ENCODE measurements at places on chromosomes 3 and 15. TPM values are rescaled to one million over a fixed set of nuclear protein-coding genes. Genes with fewer than 3 reads are reported as not detected.

Gene CXCR6
- total RNA-seq, result 0.76 TPM

Gene GOLGA8J
- total RNA-seq, result 0.23 TPM

Gene MESP2
- total RNA-seq, result 0.12 TPM

DNA sequence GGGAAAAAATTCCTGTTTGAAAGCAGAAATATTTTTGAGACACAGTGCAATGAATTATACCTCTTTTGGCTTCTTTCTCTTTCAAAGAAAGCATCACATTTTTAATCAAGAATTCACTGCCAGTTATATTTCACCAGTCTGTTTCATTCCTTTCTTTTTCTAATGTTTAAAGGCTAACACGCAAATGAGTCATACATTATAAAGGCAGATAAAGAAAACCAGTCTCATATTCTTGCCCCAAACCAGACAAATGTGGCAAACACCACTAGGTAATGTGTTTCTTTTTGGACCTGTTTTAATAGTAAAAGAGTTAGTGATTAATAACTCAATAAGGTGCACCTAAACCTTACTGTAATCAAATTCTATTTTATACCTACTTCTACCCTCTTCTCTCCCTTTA lies 83.8 kb downstream of the PLOD2 start:
- H3K4me3 ChIP-seq, result no peak overlapping the region
- H3K27me3 ChIP-seq, result no peaks in the 10 kb centered on the region
- no peak for DNase-seq
- H3K27ac ChIP-seq, result no peak overlapping the region
- no peaks in the 10 kb centered on the region for H3K36me3 ChIP-seq

- DNase-seq, result no peak
- peak overlapping the region; percentile 75 for H3K27ac ChIP-seq
- H3K4me1 ChIP-seq, result peaks cover 10% of the 10 kb centered on the region
- H3K36me3 ChIP-seq, result no peaks in the 10 kb centered on the region
These were observed 111.0 kb downstream of the ERC2 start for GRCh38 chr3:56357266-56357665.

- H3K27me3 ChIP-seq, result no peaks in the 10 kb centered on the region
- DNase-seq, result no peak
- H3K36me3 ChIP-seq, result no peaks in the 10 kb centered on the region
- no peaks in the 10 kb centered on the region for H3K4me1 ChIP-seq
- H3K27ac ChIP-seq, result no peak overlapping the region
- H3K4me3 ChIP-seq, result no peak overlapping the region
These were observed 532.6 kb upstream of the CCDC54 start for GRCh38 chr3:106844638-106845037.

DNA sequence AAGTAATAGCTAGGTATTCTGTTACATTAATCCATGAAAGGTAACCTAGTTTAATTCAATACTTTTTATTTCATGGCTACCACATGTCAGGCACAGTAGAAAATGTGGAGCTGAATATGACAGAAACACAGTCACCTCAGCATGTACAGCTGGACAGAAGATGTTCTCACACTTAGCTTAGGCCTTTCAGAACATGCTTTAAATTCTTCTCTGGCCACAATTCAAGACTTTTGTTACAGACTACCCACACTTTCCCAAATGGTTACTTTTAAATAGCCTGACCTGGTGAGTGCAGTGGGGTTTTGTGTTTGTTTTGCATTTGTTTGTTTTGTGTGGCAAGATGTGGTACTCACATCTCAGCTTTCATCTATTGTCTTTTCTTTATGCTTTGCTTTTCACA lies 1079.5 kb downstream of the IGSF11 start:
- no peaks in the 10 kb centered on the region for H3K36me3 ChIP-seq
- H3K27ac ChIP-seq, result no peak overlapping the region
- no peak for DNase-seq
- H3K27me3 ChIP-seq, result no peaks in the 10 kb centered on the region

DNA sequence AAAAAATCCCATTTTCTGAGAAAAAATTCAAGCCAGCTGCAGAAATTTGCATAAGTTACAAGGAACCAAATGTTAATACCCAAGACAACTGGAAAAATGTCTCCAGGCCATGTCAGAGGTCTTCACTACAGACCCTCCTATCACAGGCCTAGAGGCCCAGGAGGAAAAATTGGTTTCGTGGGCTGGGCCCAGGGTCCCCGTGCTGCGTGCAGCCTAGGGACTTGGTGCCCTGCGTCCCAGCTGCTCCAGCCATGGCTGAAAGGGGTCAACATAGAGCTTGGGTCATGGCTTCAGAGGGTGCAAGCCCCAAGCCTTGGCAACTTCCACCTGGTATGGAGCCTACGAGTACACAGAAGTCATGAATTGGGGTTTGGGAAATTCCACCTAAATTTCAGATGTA lies 78.0 kb downstream of the MYH15 start:
- DNase-seq, result no peak
- no peaks in the 10 kb centered on the region for H3K27me3 ChIP-seq
- no peak overlapping the region for H3K27ac ChIP-seq
- H3K36me3 ChIP-seq, result no peaks in the 10 kb centered on the region

- DNase-seq, result no peak
- H3K4me3 ChIP-seq, result no peak overlapping the region
- no peaks in the 10 kb centered on the region for H3K36me3 ChIP-seq
- no peaks in the 10 kb centered on the region for H3K27me3 ChIP-seq
- no peaks in the 10 kb centered on the region for H3K4me1 ChIP-seq
These were observed 101.1 kb downstream of the PDZRN3 start for GRCh38 chr3:73523661-73524060.

DNA sequence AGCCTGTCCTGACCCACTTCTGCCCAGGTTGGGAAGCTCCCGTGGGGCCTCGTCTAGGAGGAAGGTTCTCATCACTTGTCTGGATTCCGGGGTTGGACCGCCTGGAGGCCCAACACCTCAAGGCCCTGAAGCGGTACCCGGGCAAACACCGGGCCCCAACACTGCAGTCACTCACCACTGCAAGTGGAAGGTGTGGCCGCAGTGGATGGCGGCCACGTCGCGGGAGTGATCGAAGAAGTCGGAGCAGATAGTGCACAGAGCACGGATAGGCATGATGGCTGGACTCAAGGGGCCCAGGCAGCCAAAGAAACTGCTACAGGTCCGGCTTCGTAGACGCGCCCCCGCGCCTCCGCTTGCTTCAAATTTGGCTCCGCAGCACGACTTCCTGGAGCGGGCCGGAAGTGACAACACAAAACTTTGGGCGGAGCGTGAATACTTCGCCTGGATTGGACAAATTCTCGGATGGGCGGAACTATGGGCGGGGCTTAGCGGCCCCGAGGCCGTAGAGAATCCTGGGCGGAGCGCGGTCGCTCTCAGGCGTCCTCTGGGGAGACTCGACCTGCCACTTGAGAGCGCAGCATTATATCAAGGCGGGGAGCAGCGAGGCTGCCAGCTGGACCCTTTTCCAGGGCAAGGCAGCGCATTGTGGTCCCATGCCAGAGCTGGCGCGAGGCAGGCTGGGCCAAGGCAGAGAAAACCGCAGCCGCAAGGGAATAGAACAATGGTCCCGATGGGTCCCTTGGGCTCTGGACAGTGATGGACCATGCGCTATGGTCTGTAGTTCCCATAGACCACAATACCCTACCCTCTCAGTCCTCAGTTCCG lies at the start of gene TRAIP:
Gene TRAIP (minus strand): TSS at position 384 of the 825 bp plus-strand sequence. CDS start 111 bp downstream, at position 273.
- H3K27ac ChIP-seq, result peak within 1 kb of the TSS; percentile 31
- no peaks in the 10 kb centered on the region for H3K4me1 ChIP-seq
- H3K27me3 ChIP-seq, result no peaks in the 10 kb centered on the region
- no peaks in the 10 kb centered on the region for H3K36me3 ChIP-seq

Measured in right lobe of liver (tissue), 6 donors.